ENCODE measurements at places on chromosomes 4 and X.
A peak's percentile ranks its signal among the peaks of the same experiment; 100 is the strongest.

DNA sequence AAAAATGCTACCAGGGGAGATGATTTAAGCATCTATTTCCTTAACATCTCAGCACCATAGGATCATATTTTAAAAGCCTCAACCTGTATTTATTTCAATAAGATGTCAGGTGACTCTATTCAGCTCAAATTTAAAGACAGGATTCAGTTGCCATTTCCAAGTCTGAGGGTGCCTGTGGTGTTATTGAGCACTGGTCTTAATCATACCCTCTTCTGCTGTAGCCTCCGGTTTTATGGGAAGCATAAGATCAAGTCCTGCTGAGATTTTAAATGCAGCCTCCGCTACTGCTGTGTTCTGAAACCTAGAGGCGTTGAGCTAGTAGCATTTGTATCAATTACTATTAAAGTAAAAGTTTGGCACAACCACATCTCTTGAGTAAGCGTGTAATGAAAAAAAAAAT is 185.7 kb upstream of the NWD2 start:
- no peak for DNase-seq

- peak; percentile 79 for DNase-seq
Observed at GRCh38 chr4:180542445-180543100, 1700.6 kb upstream of the TENM3 start.

- no peak for DNase-seq
Observed at GRCh38 chr4:175282407-175282806, 364.2 kb downstream of the ADAM29 start.

DNA sequence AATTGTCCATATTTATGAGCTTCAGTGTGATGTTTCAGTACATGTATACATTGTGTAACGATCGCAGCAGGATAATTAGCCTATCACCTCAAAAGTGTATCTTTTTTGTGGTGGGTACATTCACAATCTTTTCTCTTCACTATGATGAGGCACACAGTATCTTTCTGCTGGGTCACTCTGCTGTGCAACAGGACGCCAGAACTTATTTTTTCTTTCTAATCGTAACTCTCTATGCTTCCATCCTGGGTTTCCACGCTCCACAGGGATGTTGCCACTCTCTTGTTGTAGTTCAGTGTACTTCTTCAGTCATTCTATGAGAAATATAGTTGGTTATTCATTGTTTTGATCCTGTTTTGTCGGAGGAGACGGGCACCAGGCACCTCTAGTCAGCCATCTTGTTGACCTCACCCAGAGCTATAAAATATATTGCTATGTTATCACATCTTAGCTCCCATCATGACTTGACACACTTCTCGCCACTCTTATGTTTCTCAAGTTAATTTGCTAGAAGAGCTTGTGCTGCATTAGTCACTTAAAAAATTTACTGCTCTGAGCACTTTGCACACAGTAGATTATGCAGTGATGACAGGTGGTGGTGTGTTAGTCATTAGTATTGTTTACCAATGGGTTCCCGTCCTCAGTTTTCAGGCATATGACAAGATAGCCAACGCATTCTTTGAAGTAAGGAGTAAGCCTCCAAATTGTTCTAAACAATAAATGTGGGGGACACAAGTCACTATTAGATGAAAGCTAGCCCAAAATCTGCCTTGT is 1002.7 kb upstream of the PCDH7 start:
- DNase-seq = no peak

DNA sequence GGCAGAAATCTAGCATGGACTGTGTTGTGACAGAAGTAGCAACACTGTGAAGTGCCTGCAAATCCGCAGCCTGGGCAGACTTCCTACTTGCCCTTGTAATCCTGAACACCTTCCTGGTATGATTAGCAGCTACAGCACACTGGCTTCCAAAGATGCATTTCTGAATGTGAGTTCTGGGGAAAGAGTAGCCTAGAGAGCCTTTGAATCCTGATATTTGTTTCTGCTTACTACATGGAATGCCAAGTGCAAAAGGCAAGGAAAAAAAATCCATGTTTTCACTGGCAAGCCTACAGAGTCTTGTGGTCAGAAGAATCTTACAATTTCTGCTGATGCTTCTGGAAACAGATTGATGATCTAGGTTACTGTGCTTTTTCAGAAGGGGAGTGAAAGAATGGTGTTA is 223.7 kb downstream of the COL25A1 start:
- peak; percentile 74 for DNase-seq

- peak; percentile 31 for DNase-seq
Observed at GRCh38 chrX:136146614-136147314, 569 bp upstream of the FHL1 start.

- DNase-seq = peak; percentile 15
Observed at GRCh38 chr4:184807797-184808712, 17.7 kb downstream of the ACSL1 start.

- no peak for DNase-seq
Observed at GRCh38 chr4:151855747-151856146, 94.9 kb upstream of the GATB start.

GRCh38 chr4:82223715-82224114 is 150.1 kb downstream of the HNRNPD start:
- DNase-seq = no peak

GRCh38 chr4:141643557-141643956 is 7.2 kb downstream of the IL15 start:
- DNase-seq = peak; percentile 64

DNA sequence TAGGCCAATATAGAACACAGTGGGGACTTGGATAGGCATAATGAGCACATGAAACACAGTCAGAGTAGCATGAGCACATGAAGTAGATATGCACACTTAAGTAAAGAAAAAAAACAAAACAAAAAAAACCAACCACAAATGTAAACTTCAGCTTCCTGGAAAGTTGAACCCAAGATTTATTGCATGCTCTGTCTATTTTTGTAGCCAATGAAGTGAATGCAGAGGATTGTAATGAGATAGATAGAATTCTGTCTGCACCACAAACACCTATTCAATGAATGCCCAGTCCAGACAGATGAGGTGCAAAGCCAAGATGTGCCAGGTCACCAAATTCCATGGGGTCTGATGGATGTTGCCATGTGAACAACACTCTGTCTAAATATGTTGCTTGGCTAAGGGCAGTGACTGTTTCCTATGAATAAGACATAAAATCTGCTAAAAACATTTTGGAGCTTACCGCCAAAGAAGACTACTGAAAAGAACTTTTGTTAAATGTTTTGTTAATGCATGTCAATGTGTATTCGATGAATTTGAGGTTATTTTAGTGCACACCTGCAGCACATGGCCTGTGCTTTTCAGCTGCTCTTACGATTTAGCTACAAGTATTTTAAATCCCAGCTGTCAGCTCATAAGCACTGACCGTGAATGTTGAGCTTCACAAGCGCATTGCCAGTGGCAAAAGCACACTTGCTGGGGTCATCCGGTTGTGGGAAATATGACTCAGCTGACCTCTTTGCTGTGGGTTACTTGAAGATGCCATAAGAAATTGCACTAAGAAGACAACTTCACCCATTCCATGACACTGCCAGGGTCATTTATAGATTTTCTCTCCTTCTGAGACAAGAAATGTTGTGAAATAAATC is 374.8 kb upstream of the GNPDA2 start:
- no peak for DNase-seq
